ENCODE measurements at places on chromosomes 1 and 21.

DNA sequence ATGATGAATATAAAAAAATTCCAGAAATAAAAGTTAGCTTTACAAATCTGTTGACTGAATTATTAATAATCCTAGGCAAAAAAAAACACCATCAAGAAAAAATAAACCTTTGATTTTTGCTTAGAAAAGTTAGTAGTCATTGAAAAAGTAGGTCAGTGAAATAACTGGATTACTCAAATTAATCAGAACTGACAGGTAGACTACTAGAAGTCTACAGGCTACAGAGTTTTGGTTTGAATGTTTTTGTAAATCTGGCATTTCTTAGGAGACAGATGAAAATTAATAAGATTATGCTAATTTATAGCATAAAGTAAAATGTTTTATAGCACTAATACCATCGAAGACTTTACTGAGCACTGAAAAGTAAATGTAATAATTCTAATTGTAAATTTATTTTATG, 511.9 kb downstream of the PTPRC start:
- no peak for DNase-seq

DNA sequence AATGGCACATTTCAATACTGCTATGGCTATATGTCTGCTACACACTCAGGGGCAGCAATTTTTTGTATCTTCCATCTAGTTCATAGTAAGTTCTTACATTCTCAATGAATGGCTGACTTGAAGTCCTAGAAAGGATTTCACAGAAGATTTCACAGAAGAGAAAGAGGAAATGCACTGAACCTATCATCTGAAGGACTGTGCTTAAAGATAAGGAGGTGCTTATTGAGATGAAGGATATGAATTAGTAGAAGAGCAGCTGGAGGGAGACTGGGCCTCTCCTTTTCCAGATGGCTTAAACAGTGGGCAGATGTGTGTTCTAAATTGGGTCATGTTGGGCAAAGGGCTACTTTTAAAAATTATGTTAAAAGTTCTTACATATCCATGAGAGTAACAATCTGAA, 14.6 kb downstream of the ADAR start:
- no peak for DNase-seq

GRCh38 chr21:46317710-46318463, 5.8 kb downstream of the C21orf58 start:
- DNase-seq, result no peak

GRCh38 chr1:118979754-118980575, 8.2 kb downstream of the TBX15 start:
- DNase-seq, result no peak

DNA sequence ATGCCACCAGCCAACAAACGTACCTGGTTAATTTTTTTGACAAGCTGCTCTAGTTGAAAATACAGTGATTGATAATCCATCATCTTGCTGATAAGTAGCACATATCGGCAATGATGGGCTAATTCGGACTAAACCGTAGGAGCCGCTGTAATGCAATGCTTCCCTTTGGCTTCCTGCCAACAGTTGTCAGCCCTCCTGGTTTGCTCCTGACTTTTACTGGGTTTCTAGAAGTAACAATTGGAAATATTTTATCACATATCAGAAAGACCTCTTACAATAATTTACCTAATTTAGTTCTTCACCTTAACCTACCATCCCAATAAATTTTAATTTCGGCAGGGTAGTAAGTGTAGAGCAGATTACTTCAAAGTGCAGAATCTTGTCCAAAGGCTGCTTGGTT, 148.5 kb downstream of the DHRS3 start:
- no peak for DNase-seq

- DNase-seq, result no peak
Measured at GRCh38 chr1:99240621-99241020, 23.7 kb upstream of the PLPPR4 start.

- no peak for DNase-seq
Measured at GRCh38 chr1:198638894-198639635, at the start of gene PTPRC. Gene PTPRC, plus strand, starts transcription at chr1:198639040. Its CDS starts 229 bp downstream, at chr1:198639269.

DNA sequence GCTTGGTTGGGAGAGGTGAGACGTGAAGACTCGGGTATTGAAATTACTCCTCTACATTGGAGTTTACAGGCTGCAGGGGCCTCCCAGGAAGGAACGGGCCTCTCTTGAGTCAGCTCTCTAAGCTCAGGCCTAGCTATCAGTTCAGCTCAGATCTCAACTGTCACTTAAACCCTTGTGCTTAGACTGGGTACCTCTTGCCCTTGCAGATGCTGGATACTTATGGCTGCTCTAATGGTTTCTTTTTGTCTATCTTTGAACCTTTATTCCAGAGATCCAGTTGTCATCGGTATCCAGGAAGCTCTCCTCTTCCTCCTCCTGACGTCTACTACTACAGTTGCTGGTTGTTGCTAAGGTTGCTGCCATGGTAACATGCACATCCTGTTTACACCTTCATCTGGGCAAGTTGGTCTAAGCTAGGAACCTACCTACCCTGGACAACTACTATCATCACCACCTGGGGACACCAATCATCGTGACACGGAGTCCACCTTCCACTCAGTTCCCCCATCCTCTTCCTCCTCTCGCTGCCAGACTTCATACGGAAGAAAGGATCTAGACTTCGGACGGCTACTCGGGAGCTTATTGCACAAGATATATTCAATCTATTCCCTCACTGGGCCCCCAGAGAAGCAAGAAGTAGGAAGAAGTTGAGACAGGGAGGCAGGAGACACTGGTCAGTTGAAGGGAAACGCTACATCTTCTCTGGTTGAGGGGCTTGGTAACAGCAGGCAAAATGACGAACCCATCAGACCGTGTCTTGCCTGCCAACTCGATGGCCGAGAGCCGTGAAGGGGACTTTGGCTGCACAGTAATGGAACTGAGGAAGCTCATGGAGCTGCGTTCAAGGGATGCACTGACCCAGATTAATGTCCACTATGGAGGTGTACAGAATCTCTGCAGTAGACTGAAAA, 56.1 kb downstream of the ATP2B4 start:
- DNase-seq, result peak; percentile 23

GRCh38 chr21:34197561-34197960, 124.2 kb downstream of the MRPS6 start:
- no peak for DNase-seq

DNA sequence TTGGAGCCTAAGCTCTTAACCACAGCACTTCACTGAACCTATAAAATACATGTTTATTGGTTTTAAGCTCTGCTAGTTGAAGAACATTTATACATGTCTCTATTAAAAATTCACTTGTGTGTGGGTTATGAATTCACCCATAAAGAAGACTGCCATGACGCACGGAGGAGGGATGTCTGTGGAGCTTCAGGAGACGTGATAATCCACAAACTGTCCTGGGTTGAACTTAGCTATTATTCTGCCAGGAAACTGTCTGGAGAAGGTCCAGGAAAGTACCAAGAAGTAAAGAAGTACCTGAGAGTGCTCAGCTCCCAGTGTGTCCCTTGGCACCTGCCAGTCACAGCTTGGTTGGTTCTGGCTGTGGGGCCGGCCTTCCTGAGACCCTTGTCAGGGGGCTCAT, 56.3 kb downstream of the DDR2 start:
- no peak for DNase-seq

- DNase-seq, result no peak
Measured at GRCh38 chr1:170823120-170823519, 112.2 kb upstream of the MROH9 start.

DNA sequence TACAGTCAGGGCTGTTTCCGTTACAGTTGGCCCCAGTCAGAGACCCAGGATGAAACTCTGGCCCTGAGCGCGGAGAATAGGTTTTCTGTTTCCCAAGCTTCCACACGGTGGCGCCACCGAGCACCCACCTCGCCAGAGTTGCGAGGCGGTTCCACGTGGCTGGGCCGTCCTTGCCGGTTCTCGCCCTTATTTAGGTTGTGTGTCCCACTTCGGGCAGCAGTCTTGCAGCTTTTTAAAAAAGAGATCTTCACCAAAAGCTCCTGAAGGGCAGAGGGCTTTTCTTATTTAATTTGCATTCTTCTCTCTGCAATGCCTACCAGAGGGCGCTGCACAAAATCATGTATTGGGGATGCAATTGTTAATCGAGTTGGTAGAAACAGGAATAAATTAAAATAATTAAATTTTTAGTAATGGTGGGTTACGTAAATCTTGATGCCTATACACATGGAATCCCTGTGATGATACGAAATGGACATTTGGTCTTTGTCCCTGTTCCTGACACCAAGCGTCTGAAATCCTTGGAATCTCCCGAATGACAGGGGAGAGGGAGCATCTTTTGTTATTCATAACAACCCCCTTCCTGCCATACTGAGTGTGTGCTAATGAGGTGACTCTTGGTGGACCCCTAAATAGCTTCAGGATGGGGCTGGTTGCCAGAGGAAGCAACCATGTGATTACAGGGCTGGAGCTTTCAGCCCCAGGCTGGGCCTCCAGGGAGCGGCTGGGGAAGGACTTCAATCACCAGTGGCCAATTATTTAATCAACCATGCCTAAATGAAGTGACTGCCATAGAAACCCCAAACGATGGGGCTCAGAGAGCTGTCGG, 5.6 kb upstream of the S100A7 start:
- DNase-seq, result peak; percentile 71

GRCh38 chr1:25020851-25021590, 90.9 kb upstream of the RUNX3 start:
- DNase-seq, result no peak

DNA sequence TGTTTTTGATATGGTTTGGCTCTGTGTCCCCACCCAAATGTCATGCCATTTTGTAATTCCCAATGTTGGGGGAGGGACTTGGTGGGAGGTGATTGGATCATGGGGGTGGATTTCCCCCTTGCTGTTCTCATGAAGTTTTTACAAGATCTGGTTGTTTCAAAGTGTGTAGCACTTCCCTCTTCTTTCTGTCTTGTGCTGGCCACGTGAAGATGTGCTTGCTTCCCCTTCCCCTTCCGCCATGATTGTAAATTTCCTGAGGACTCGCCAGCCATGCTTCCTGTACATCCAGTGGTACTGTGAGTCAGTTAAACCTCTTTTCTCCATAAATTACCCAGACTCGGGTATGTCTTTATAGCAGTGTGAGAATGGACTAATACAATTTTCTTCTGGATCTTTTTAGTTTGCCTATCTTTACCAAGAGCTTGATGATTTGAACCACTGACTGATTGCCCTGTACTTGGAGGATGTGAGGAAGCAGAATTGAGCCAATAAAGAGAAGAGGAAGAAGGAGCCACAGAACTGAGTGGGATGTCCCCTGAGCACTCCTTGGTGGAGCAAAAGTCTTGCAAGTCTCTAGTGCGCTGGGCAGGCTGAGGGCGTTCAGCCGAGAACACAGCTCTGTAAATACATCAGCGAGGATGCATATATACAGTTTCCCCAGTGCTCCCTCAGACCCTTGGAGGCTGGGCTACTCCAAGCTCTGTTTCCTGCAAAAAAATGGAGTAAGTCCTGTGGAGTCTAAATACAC, 102.6 kb downstream of the CYYR1 start:
- DNase-seq, result no peak

Measured in activated naive CD4-positive, alpha-beta T cell treated with anti-CD3 and anti-CD28 coated beads, Interleukin-2, amount 50 U/mL, for 16 hours (primary cell).